ENCODE measurements at places on chromosomes 4 and X.

- DNase-seq: no peak
Measured at GRCh38 chrX:104318330-104319009, 63.7 kb upstream of the ESX1 start.

DNA sequence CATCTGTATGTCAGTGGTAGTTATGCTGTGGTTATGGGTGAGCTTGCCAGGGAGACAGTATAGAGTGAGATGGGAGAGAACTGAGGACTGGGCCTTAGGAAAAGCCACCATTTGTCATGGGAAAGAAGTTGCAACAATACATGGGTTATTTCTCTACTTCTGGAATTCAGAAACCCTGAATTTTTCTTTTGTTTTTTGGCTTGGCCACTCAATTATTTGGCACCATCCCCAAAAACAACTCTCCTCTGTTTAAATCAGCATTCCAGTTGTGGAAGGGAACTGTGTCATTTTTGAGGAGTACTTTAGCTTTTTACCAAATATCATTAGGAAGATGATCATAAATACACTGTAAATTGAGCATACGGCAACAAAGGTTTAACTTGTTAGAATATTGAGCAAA lies 41.1 kb upstream of the ACSL4 start:
- DNase-seq: no peak

DNA sequence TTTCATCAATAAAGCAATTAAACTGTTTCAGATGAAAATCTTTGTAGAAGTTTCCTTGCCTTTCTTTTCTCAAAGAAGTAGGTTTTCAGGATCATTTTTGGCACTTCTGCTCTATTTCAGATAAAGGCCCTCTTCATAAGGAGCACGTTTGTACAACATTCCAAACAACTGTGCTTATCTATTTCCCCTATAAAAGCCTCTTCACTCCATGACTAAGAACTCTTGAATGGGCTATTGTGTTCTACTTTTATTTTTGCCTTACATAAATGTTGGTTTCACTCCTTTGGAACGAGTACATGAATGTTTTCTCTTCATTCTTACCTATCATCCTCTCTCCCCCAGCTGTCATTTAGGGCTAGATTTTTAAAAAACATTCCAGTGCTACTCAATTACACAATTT lies 288.0 kb upstream of the PPP1R2C start:
- DNase-seq: no peak

DNA sequence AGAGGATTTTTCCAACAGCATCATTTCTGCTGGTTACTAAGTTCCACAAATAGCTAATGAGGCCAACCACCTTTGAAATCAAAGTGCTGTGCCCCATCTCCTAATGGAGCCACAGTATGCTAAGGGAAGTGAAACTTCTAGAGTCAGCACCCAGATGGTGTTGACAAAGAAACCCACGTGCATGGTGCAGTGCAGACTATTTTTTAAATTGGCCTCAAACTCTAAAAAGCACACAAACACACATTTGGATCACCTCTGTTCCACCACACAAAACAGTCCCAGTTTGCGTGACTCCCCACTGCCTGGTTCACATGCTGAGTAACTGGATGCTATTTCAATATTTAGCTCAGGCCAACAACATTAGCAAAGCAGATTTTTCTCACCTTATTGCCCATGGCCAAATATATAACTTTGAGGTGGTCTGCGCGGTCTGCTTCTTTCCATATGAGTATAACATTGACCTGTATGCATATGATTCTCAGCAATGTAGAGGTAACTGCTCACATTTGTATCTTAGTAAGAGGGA lies 69.9 kb downstream of the AMELX start:
- no peak for DNase-seq

GRCh38 chrX:48578661-48579128 lies 4.4 kb downstream of the RBM3 start:
- DNase-seq: no peak

GRCh38 chr4:182513587-182514291 lies 270.5 kb downstream of the TENM3 start:
- DNase-seq: no peak

DNA sequence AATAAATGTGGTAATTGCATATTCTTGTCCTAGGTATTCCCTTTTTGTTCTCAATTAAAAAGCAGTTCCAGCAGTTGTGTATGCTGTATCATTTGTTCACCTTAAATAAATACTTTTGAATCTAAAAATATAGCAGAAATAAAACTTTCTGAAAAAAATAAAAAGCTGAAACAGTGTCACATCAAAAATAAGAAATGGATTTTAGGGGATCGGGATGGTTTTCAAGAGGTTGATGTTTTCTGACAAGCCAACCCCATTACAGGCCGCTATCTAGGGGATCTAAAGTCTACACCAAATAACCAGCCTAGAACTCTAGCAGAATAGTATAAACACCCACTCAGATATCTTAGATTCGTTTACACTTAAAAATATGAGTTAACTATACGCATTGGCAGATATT lies 95.4 kb upstream of the MAML3 start:
- no peak for DNase-seq

DNA sequence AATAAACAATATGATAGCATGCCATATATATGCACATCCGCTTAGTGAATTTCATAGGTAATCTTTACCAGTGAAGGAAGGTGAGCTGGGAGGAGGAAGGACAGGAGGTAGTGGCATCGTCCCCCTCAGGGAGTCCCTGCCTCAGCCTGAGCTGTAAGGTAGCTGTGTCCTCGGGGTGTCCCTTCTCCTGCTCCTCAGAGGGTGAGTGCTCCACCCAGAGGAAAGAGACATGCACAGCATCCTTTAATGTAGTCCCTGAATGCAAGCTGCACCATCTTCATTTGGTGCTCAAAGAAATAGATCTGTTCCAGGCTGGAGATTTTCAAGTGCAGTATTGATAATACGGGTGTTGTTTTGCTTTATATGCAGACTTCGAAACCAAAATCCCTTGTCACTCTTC lies 330.4 kb upstream of the SFRP2 start:
- no peak for DNase-seq

Measured in brain pericyte (primary cell).